ENCODE measurements at places on chromosomes 2 and 18.

DNA sequence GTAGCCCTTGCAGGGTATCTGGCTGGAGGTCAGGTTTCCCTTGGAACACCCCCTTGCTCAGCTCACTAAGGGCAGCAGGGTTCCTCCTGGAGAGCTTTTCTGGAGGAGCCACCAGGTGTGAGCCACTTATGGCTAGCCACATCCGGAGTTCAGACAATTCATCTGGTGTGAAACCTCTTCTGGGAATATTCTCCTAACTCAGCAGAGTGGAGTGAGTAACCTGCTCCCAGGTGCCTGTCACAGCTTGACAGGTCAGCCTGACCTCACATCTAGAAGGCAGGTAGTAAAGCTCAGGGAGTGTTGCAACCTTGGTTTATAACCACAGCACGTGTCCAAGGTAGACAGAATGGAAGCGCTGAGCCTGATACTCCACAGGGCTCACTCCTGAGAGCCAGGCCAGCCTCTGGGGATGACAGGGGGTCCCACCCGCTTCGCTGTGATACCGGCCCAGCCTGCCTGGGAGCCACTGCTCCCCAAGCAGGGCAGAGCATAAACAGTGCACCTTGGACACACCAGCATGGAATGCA is 62.6 kb upstream of the TGFA start:
- DNase-seq, result no peak

GRCh38 chr2:70128005-70128404 is 40.7 kb downstream of the PCBP1 start:
- DNase-seq, result no peak

- no peak for DNase-seq
These were observed 38.0 kb upstream of the CCNYL1 start for GRCh38 chr2:207673431-207673830.

GRCh38 chr2:237866101-237866621 is 6.7 kb downstream of the RAMP1 start:
- DNase-seq, result no peak

- no peak for DNase-seq
These were observed 122.8 kb upstream of the DOCK10 start for GRCh38 chr2:225165052-225165451.

DNA sequence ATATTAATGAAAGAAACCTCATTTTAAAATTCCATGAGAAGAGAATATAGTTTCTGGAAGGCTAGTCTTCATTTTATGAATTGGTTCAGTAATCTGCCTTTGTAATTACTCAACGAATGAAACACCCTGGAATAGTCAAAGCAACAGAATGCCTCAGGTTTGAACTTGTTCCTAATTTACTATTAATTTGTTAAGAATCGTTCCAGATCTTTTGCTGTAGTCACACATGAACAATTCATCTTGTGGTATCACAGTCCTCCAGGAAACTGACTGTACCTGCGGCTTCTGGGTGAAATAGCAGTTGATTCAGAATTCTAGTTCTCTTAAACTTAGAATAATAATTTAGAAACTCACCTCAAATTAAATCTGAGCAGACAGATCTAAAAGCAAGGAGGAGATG is 282.7 kb upstream of the MAP2 start:
- no peak for DNase-seq

- no peak for DNase-seq
These were observed 27.1 kb downstream of the VPS54 start for GRCh38 chr2:63992061-63992685.

- no peak for DNase-seq
These were observed 596.9 kb downstream of the NYAP2 start for GRCh38 chr2:225996462-225996828.

DNA sequence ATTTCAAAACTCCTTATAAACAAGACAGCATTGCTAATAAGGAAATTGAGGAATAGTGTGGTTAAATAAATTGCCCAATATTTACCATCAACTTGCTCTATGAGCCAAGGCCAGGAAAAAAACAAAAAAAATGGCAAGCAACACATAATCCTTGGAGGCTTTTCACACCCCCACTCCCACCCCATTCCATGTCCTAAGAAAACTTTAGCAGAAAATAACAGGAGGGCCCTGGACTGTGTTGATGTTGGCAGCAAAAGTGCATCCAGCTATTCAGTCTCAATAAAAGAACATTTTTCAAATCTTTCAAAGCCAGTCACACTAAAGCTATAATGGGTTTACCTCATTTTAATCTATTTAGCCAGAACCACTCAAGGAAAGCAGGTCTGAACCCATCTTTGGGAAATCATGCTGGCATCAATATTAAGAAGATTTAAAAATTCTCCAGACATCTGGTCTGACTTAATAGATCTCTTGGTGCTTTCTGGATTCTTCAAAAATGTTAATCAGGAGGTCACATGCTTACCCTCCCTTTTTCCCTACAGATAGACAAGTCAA is 34.6 kb upstream of the STK17B start:
- DNase-seq, result no peak

- DNase-seq, result no peak
These were observed 37.9 kb downstream of the SS18 start for GRCh38 chr18:26052505-26052904.

DNA sequence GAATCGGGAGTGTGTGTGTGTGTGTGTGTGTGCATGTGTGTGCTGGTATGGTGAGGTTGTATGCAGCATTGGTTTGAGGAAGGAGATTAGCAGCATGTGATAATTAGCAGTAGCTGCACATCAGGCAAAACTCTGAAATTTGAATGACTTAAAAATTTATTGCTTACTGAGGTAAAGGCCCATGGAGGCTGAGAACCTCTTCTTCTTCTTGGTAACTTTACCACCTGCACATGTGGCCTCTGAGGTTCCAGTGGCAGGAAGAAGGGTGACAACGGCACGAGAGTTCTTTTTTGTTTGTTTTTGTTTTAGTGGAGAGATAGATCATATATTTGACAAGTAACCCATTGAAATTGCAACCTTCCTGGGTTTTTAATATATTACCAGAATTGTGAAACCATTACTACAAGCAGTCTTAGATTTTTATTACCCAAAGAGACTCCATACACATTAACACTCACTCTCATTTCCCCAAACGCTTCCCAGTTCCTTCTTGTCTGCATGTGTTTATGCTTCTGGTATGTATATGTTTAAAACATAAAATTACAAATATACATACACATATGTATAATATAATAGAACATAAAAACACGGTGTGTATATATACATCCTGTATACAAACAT is 292.1 kb downstream of the PTGR3 start:
- no peak for DNase-seq

GRCh38 chr2:219525533-219526232 is 11.4 kb downstream of the ASIC4 start:
- DNase-seq, result no peak

DNA sequence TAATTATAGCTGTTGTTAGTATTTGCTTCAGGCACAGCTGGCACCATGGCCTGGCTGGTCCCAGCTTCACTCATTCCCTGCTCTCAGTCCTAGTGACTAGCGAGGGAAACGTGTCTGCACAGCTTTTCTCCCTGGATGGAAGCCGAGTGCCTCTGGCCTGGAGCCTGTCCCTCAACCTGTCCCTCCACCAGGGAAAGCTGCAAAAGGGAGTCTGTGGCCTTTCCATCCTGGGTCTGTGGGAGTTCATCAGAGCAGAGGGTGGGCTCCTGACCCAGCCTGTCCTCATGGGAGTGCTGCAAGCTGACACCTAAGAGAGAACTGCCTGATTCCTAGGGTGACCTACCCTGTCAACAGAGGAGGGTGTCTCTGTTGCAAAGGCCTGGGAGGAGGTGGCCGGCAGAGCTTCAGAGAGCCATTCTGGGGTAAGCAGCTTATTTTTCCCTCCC is 118.3 kb downstream of the CAPN13 start:
- no peak for DNase-seq

DNA sequence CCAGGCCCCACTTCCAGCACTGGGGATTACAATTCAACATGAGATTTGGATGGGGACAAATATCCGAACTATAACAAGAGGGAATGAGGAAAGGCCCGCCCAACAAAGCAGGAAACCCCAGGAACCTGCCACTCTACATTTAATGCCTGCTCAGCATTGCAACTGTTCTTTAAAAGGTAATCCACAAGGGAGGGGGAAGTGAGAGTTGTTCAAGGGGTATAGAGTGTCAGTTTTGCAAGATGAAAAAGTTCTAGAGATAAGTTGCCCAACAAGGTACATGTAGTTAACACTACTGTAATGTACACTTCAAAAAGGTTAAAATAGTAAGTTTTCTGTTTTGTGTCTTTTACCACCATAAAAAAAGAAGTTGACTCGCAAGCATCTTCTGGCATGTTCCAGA is 137.6 kb downstream of the MBD2 start:
- DNase-seq, result no peak

DNA sequence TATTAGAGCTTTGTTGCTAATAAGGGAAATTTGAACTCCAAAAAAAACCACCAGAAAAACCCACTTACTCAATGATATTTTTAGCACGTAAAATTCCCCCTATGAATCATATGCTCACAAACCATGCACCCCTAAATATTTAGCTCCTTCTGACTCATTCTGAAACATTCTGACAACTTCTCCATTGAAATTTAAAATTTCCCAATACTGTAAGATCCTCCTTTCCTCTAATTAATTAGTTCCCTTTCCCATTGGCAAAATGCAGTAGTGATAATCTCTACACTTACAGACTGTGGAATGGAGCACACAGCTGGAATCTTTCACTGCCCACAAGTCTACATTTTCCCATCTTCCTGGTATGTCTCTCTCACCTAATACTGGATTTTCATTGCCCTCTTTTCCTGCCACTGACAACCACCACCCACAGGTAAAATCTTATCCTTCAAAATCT is 215.8 kb upstream of the ACVR2A start:
- no peak for DNase-seq

- no peak for DNase-seq
These were observed 69.7 kb downstream of the ZNF521 start for GRCh38 chr18:25282282-25282681.

- DNase-seq, result no peak
These were observed 1416.4 kb downstream of the DSC3 start for GRCh38 chr18:29626094-29626493.

DNA sequence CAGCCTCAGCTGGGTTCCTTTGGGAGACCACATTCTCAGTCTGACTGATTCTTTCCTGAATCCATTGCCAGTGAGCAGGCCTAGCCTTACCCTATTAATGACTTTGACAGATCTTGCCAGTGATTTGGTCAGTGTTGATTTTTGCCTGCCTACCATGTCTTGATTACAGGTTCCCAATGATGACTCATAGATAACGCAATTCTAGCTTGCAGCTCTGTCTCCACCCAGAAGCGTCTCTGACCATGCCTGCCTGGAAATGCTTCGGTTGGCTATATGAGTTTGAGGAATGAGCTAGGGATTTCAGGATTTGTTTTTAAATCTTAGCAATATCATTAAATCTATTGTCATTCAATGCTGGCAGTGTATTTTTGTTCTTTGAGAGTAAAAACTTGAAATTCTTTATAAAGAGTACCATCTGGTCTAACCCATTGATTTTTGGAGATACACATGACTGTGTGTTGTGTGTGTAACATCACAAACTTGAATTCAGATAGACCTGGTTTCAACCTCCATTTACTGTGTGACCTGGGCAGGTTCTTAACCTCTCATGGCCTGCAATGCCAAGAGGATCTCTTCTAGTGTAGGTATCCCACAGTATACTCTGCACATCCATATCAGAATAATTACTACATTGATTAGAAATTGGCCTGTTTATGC is 57.0 kb downstream of the CCDC150 start:
- DNase-seq, result no peak

- DNase-seq, result no peak
These were observed 329.0 kb downstream of the PTPRM start for GRCh38 chr18:7896161-7896560.

DNA sequence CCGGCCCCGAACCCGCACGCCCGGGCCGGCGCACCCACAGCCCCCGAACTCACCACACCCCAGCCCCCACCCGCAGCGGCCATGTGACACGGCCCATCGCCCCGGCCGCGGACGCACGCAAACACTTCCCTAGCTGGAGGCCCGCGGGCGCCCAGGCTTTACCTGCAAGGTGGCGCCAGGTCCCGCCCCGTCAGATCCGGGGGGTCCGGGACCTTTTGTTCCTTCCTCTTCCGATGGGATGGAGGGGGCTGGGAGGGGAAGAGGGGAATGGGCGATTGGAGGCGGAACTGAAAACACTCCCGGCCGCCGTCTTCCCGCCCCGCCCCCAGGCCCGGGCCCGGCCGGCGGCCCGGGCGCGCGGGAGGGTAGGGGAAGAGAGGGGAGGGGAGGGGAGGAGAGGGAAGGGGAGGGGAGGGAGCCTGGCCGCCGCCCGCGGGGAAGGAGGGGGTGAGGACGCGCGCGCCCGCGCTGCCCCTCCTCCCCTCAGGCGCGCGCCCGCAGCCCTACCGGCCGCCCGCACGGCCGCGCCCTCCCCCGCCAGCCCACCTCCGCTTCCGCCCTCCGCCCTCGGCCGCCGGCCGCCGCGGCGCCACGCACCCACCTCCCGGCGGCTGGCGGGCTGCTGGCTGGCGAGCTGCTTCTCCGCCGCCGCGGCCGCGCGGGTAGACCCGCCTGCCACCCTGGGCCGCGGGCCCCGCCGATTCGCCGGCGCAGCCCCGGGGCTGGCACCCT is at the start of gene SMAD2:
Gene SMAD2, minus strand, starts transcription at position 461 of the 732 bp plus-strand sequence. CDS start 33,903 bp downstream, outside the sequence.
- peak; percentile 28 for DNase-seq

DNA sequence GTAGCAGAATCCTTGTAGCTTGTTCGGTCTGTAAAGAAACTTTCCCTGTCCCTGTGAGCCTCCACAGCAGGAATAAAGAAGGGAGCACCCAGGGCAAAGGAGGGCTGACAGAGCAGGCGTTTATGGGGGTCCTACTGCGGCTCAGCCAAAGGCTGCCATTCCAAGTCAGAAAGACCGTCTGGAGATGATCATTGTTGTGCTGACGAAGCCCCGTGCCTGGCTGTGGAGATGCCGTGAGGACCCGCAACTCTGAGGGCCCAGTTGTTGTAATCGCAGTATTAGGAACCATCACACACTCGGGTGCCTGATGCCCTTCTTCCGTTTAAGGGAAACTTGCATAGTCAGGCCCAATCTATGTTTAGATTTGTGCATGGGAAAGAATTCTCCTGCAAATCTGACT is 16.9 kb upstream of the VWA3B start:
- DNase-seq, result no peak

GRCh38 chr2:195543902-195544894 is 112.8 kb upstream of the SLC39A10 start:
- DNase-seq, result no peak

- no peak for DNase-seq
These were observed 5.0 kb downstream of the CNDP1 start for GRCh38 chr18:74539289-74539688.

GRCh38 chr2:28268386-28268785 is 124.3 kb upstream of the FOSL2 start:
- DNase-seq, result no peak

DNA sequence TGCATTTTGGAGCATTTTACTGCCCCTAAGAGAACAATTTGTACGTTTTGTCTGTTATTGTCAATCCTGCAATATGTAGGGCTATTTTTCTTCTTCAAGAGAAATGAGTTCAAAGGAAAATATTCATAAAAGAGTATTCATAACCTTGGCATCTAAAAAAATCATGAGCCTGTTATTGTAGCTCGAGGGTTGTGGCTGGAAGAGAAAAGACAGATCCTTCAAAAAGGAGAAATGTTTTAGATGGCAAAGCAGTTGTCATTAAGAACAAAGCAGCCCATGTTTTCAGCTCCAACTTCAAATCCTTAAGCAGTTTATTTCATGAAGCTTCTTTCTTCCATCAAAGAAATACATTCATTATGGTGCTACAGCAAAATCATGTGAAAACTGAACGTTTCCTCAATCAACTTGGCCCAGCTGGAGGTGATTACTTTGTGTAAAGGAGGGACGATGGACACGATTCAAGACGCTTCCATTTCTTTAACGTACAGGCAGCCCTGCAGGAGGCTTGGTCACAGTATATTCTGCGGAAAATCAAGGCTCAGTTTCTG is 31.4 kb downstream of the QPCT start:
- DNase-seq, result no peak

GRCh38 chr2:62817348-62817747 is 111.8 kb downstream of the EHBP1 start:
- DNase-seq, result no peak

Data from activated CD8-positive, alpha-beta memory T cell treated with anti-CD3 and anti-CD28 coated beads for 1 hour (primary cell).